MCF 10A (cell line): ENCODE measurements at places on chromosomes 2 and 18.

DNA sequence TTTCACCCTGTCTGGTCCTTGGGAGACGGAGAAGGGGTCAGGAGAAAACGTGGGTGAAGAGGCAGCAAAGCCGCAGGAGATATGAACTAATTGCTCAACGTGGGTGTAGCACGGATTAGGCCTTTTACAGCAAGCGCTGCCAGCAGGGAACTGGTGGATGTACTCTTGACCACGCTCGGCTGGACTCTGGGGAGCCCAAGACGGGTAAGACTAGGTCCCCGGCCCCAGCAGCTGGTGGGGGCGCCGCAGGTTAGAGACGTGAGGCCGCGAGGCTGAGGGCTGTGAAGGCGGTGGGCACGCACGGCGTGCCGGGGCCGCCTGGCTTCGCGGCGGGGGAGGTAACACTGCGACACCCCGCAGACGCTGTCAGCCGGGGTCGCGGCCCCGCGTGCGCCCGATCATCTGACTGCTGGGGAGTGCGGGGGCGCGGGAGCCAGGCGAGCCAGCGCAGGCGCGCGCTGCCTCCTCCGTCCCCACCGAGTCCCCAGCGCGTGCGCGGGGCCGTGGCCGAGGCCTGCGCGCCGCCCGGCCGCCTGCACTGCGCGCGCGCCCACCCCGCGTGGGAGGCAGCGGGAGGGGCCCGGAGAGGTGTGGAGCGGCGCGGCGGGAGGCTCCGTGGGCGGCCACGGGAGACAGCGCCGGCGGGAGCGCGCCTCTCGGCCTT lies at the start of gene CLIP4:
TSS of gene CLIP4 (plus strand) at position 470 of the 664 bp plus-strand sequence. CDS start 5,974 bp downstream, outside the sequence.
- DNase-seq, result peak; percentile 63

- no peak for DNase-seq
Observed at GRCh38 chr18:35268821-35269220, 21.2 kb downstream of the ZSCAN30 start.

DNA sequence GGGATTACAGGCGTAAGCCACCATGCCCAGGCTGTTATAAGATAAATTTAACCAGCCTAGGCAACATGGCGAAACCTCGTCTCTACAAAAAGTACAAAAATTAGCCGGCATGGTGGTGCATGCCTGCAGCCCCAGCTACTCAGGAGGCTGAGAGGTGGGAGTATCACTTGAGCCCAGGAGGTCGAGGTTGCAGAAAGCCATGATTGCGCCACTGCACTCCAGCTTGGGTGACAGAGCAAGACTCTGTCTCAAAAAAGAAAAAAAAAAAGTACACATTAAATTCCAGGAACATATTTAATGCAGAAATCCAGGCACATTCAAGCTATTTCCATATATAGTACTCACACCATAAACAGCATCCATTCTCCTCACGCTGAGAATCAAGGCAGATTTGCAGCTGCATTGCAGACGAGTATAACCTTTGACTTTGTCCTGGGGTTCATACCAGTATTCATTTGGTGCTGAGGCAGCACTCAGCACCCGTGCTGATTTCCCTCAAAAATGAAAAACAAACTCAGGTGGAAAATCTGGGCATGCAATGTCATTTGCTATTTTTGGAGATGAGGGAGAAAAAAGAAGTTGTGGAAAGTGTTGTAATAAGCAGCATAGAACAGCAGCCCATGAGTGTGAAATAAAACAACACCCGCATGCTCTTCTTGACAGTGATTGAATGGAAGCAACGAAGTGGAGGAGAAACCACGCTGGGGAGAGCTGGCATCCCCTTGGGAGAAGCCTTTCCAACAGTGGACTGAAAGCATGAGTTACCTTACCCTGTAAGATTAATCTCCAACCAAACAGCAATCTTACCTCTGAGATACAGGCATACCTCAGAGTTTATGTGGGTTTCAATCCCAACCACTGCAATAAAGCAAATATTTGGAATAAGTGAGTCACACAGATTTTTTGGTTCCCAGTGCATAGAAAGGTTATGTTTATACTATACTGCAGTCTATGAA lies 46.8 kb upstream of the ANXA4 start:
- peak; percentile 30 for DNase-seq

- no peak for DNase-seq
Observed at GRCh38 chr2:938181-939005, 12.3 kb upstream of the SNTG2 start.

DNA sequence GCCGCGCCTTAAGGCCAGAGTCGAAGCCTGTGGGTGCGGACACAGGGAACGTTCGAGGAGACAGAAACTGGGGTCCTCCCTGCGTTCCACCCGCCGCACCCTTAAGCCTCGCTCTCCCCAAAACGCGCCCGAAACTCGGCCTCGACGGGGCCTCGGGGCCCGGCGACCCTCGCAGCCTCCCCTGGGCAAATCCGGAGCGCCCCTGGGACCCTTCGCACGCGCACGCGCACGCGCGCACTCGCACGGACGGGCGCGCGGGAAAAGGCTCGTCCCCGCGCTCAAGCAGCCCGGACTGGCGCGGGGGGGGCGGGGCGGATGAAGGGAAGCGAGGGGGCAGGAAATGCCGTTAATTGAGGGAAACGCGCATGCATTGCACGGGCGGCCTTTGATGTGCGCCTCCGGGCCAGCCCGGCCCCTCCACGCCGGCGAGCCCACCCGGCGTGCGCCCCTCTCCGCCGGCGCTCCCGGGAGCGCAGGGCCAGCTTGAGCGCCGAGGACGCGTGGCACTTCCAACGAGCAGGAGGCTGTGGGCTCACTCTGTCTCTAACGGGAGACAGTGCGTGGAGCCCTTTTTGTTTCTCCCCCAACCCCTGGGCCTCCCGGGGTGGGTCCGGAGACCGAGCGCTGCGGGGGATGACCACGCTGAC lies 5.4 kb upstream of the SALL3 start:
- no peak for DNase-seq

GRCh38 chr18:55309249-55309648 lies 278.7 kb downstream of the TCF4 start:
- no peak for DNase-seq

DNA sequence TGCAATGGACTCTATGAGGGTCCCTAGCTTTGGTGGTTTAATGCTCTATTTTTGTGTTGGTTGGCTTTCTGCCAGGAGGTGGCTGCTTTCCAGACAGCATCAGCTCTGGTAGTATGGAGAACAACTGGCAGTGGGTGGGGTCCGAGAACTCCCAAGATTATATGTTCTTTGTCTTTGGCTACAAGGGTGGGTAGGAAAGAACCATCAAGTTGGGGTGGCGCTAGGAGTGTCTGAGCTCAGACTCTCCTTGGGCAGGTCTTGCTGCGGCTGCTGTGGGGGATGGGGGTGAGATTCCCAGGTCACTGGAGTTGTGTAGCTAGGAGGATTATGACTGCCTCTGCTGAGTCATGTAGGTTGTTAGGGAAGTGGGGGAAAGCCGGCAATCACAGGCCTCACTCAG lies 976.1 kb upstream of the GYPC start:
- peak; percentile 7 for DNase-seq

GRCh38 chr18:55120896-55121295 lies 161.6 kb upstream of the CCDC68 start:
- no peak for DNase-seq

- DNase-seq, result no peak
Observed at GRCh38 chr2:211982162-211982561, 556.4 kb downstream of the ERBB4 start.

GRCh38 chr18:34115409-34116081 lies 109.2 kb downstream of the NOL4 start:
- DNase-seq, result no peak

DNA sequence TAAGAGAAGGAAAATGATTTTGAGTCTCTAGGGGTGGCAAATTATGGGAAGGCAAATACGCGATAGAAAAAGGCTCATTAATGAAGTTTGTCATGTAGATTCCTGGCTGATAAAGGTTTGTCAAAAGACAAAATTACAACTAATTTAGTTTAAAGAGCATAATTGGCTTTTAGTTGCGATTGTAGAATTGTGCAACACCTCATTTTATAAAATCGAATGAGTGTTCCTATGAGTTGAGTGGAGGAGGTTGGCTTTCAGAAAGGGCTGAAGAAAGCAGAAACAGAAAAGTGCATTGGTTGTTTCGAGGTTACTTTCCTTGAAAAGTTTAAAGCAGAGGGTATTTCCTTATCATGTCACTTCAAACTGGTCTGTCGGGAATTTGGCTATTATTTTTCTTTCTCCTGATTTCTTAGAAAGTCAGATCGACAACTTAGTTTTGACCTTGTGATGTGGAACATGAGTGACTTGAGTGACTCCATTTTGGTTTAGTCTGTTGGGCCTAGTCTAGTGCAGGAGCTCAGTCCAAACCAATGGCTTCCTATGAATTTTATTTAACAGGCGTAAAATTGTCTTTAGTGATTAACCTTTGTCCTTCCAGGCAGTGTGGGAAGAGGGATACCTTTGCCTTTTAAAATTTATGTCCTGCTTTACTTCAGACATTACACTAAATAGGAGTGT lies 2.2 kb upstream of the PCYOX1 start:
- DNase-seq, result no peak
